ENCODE measurements at places on chromosomes 5 and 9.

- no peak for DNase-seq
These were observed 637 bp upstream of the SMC5 start for GRCh38 chr9:70257991-70258691.

GRCh38 chr5:57871496-57871895 lies 388.9 kb upstream of the ACTBL2 start:
- no peak for DNase-seq

GRCh38 chr9:16627521-16627920 lies 242.9 kb downstream of the BNC2 start:
- no peak for DNase-seq

GRCh38 chr9:97850746-97851445 lies 2.1 kb upstream of the FOXE1 start:
- DNase-seq = no peak

DNA sequence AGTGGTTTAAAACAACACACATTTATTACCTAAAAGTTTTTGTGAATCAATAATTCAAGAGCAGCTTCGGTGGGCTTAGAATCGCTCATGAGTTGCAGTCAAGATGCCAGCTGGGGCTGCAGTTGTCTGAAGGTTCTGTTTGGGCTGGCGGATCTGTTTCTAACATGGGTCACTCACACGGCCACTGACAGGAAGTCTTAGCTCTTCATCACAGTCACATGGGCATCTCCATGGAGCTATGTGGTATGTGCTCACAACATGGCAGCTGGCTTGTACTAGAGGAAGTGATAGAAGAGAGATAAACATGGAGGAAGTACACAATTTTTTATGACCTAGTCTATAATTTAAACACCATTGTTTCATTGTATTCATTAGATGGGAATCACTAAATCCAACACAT lies 11.2 kb downstream of the KLHL9 start:
- DNase-seq = no peak

GRCh38 chr9:92654481-92655301 lies 15.2 kb downstream of the IPPK start:
- no peak for DNase-seq

GRCh38 chr9:114308361-114308950 lies 14.4 kb upstream of the ORM1 start:
- no peak for DNase-seq

GRCh38 chr9:116716438-116716837 lies 29.3 kb downstream of the TRIM32 start:
- DNase-seq = no peak

DNA sequence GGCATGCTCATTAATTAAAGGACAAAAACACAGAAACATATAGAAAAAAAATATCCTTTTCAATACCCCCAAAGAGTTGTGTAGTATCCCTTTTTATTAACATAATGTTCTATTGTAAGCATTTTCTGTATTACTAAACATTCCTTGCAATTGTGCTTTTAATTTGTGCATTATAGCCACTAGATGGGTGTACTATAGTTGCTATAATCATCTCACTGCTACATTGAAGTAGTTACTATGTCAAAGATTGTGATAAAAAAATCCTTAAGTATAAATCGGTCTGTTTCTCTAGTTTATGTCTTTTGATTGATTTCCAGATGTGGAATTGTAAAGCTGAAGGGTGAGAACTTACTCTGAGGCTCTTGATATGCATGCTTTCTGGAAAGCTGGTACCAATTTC lies 21.4 kb downstream of the FREM1 start:
- DNase-seq = no peak

- no peak for DNase-seq
These were observed 37.9 kb upstream of the GABRP start for GRCh38 chr5:170745481-170746071.

GRCh38 chr5:123014689-123015088 lies 21.8 kb downstream of the PPIC start:
- no peak for DNase-seq

DNA sequence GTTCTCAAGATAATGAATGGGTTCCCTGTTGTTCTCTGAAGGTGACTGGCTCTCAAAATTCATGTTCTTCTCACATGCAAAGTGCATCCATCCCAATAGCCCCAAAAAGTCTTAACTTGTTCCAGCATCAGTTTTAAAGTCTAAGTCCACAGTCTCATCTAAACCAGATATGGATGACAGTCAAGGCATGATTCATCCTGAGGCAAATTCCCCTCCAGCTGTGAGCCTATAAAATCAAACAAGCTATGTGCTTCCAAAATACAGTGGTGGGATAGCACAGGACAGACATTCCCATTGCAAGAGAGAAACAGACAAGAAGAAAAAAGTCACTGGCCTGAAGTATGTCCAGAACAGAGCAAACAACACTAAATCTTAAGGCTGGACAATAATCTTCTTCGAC lies 25.4 kb downstream of the FBXO10 start:
- no peak for DNase-seq

DNA sequence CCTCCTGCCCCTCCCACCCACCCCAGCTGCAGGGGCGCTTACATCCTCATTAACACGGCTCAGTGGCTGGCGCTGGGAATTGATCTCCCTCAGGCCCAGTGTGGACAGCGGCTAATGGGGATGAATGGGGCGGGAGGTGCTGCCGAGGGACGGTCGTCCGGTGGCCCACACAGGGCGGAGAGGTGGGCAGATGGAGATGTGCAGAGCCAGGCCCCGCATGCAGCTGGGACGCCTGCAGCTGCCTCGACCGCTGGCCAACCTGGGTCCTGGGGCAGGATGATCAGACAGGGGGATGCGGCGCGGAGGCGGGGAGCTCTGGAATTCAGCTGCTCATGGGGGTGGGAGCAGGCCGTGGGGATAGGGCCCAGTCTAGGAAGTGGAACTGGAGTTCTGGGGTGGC lies 17.6 kb downstream of the TSPAN17 start:
- DNase-seq = no peak

DNA sequence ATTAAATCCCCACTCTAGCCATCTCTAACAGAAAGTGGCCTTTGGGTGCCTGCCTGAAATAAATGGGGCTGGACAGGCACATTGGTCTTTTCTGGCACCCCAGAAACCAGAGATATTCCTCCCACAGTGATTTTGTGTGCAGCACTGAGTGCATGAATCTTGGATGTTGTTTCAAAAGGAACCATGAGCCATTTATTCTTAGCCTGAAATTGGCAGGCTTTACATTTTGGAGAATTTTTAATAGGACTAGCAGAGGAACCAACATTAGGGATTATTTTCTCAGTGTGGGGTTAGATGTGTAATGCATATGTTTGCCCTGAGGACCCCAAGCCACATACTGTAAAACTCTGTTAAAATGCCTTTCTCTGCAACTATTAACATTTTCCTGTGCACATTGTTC lies 451.3 kb downstream of the NFIB start:
- DNase-seq = no peak

- no peak for DNase-seq
These were observed 42.1 kb upstream of the MAST4 start for GRCh38 chr5:66553916-66554575.

GRCh38 chr5:31941151-31941755 lies 232.9 kb downstream of the GOLPH3 start:
- no peak for DNase-seq

GRCh38 chr9:34072868-34073590 lies 24.3 kb upstream of the UBAP2 start:
- no peak for DNase-seq

DNA sequence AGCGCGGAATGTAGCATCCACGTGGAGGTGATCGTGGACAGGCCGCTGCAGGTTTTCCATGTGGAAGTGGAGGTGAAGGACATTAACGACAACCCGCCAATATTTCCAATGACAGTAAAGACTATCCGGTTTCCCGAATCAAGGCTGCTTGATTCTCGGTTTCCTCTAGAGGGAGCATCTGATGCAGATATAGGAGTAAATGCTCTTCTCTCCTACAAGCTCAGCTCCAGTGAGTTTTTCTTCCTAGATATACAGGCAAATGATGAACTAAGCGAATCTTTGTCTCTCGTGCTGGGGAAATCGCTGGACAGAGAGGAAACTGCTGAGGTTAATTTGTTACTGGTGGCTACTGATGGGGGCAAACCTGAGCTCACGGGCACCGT lies 598 bp downstream of the PCDHA2 start:
- no peak for DNase-seq

DNA sequence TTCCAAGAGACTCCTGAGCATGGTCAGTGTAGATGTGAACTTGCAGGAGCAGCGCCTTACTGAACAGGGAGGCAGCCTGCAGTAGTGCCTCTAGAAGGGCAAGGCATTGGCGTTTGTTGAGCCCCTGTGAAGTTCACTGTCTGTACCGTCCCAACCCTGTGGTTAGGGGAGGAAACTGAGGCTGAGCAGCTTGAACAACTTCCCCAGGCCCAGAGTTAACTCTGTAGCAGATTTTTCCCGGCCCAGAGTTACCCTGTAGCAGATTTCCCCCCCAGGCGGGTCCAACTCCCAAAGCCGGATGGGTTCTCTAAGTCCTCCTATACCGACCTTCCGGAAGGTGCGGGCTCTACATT lies 9.6 kb downstream of the LMX1B start:
- DNase-seq = no peak

- peak; percentile 8 for DNase-seq
These were observed 108.5 kb upstream of the IQGAP2 start for GRCh38 chr5:76294573-76294972.

DNA sequence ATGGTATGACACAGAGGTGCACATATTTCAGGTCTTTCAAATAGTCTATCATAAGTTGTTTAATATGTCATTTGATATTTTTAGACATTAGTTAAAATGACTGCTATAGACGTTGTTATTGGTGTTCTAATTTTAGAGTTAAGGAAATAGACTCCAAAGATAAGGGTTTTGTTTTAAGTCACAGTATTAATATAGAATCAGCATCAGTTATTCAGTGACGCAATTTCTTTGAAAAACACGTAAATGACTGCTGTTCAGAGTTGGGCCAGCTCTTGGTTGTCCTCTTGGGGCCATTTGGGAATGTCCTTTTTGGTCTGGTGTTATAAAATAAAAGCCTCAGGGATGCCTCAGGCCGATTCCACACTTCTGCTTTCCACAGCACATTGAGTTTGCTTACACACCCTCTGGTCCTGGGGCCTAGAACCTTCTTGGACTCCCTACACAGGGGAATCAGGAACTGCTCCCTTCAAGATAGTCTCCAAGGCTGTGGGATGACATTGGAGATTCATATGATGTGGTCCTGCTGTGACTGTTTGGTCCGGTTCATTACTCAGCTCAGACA lies 14.3 kb downstream of the OTULIN start:
- DNase-seq = no peak

DNA sequence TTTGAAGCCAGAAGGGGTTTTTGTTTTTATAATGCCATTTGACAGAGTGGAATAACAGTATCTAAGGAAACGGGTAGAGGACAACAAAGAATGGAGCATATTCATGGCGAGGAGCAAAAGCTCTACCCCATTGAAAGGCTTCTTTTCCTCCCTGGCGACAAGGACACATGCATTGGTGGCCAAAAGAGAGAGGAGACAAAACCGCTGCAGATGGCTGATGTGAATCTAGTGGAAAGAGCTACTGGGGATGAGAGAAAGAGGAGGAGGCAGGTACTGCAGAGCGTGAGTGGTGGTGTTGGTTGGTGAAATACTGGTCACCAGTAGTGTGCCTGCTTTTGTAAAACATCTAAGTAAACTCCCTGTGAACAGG lies 491 bp downstream of the APC start:
- peak; percentile 4 for DNase-seq

- no peak for DNase-seq
These were observed 49.5 kb downstream of the ZNF608 start for GRCh38 chr5:124696898-124697297.

DNA sequence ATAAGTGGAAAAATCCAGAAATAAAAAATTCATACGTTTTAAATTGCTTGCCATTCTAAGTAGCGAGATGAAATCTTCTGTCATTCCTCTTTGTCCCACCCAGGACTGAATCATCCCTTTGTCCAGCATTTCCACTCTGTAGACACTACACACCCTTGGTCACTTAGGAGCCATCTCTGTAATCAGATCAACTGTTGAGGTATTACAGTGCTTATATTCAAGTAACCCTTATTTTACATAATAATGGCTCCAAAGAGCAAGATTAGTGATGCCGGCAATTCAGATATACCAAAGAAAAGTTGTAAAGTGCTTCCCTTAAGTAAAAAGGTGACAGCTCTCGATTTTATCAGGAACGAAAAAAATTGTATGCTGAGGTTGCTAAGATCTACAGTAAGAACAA lies 60.4 kb downstream of the TRIM36 start:
- no peak for DNase-seq

- DNase-seq = no peak
These were observed 35.5 kb upstream of the PTCH1 start for GRCh38 chr9:95552255-95552654.

GRCh38 chr5:1322036-1322900 lies 22.6 kb downstream of the CLPTM1L start:
- DNase-seq = no peak

DNA sequence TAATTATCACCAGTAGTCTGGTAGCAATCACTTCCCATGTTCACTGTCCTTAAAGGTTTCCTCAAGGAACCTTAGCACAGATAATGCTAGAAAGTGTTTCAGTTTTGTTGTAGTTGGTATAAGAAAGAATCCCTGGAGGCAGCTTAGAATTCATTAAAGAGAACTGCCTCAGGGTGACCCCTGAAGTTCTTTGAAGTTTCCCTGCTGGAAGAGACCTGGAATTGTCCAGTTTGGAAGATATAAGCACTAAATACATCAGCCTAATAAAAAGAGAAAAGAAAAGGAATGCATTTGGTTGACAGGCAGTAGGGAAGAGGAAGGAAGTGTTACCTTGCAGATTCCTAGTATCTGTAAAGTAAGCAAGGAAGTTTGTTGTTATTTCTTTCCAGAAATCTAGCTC lies 999.6 kb upstream of the DMAC1 start:
- DNase-seq = no peak

GRCh38 chr9:12698266-12698665 lies 5.1 kb downstream of the TYRP1 start:
- DNase-seq = no peak

DNA sequence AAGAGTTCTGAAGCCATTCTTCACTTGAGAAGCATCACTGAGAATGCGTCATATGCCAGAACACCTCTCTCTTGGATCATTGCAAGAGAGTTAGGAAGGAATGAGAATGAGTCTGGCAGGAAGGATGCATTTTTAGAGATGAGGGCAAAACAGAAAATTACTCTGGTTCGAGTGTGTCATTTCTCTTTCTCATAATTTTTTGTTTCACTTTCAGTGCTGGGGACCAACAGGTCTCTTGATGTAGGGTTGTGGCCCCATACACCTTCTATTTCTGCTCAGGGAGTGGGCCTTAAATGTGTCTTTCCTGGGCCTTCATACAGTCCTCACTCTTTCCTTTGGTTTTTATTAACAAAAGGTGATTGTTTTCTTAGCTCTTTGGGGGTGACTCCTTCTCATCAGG lies 302.4 kb downstream of the NR3C1 start:
- DNase-seq = peak; percentile 8

GRCh38 chr9:105173306-105173705 lies 71.1 kb upstream of the SLC44A1 start:
- no peak for DNase-seq

GRCh38 chr5:32991421-32991815 lies 280.3 kb downstream of the NPR3 start:
- no peak for DNase-seq

All from CD4-positive, alpha-beta T cell treated with Interleukin-10 for 1 hour (primary cell).